ENCODE measurements at places on chromosomes 5 and 9.

- no peak for DNase-seq
These were observed 170.5 kb downstream of the DCP2 start for GRCh38 chr5:113147101-113147508.

DNA sequence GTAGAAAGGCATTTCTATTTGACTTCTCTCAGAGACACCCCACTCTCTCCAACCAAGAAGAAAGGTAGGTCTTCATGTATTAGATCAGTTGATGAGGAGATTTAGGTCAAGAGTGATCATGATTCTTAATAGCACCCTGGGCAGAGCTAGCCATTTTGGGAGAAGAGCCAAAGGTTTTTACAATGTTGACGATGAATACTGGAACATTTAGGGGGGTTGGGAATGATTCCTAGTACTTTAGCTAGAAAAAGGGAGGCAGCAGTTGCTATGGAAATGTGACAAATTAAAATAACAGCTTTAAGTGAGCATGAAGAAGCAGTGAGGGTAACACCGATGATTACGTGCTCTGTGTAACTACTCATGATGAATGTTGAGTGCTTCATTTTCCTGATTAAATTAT lies 9.5 kb upstream of the RPS23 start:
- DNase-seq: no peak

DNA sequence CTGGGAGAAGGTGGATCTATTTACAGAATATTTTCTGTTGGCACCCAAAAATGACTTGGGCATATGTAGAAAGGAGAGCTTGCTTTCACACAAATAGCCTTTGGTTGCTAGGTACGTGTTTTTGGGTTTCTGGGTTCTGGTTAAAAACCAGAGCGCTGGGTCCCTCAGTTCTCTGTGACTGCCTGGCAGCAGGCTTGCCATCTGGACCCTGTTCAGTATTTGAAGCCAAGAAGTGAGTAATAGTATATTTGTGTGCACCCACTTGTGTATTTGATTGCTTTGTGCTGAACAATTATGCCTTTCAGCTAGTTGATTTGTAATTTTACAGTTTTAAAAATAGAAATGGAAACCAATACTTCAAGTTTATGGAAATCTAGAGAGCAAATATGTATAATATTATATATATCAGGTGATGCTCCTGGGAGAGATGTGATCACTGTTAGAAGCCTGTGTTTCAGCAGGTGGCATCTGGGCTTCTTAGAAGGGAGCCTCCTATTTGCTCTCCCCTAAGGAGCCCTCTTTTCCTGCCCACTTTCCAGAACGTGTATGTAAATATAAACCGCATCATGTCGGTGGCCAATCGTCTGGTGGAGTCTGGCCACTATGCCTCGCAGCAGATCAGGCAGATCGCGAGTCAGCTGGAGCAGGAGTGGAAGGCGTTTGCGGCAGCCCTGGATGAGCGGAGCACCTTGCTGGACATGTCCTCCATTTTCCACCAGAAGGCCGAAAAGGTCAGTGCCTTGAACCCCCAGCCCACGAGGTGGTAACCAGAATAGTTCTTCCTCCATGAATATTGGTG lies 153.6 kb downstream of the TRIO start:
- DNase-seq: no peak

GRCh38 chr9:101458963-101459631 lies 23.5 kb upstream of the ALDOB start:
- DNase-seq: peak; percentile 90

DNA sequence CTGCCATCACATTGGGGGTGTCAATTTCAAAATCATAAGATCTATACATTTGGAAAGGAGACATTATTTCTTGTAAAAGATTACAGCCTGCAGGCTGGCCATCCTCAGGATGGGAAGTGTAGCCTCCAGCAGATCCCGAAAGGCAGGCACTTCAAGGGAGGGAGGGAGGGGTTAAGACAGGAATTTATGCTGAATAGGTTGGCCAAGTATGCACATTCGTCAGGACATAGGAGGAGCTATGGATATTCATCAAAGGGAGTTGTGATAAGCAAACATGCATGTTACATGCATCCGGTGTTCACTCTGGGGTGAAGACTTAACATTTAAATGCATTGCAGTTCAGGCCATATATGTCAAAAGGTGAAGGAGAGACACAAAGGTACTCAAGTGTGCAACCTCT lies 119.4 kb downstream of the CEP120 start:
- no peak for DNase-seq

- DNase-seq: peak; percentile 20
These were observed 110.4 kb upstream of the EPB41L4A start for GRCh38 chr5:112529525-112529924.

- no peak for DNase-seq
These were observed 259.4 kb downstream of the TLR4 start for GRCh38 chr9:117963493-117964090.

- no peak for DNase-seq
These were observed 260.4 kb downstream of the GABRB2 start for GRCh38 chr5:161286066-161286655.

- DNase-seq: no peak
These were observed 107.3 kb downstream of the ZDHHC21 start for GRCh38 chr9:14585730-14586473.

GRCh38 chr5:38555354-38556087 lies 925 bp downstream of the LIFR start:
- no peak for DNase-seq

- no peak for DNase-seq
These were observed 200.4 kb downstream of the CACNA1B start for GRCh38 chr9:138077898-138078540.

DNA sequence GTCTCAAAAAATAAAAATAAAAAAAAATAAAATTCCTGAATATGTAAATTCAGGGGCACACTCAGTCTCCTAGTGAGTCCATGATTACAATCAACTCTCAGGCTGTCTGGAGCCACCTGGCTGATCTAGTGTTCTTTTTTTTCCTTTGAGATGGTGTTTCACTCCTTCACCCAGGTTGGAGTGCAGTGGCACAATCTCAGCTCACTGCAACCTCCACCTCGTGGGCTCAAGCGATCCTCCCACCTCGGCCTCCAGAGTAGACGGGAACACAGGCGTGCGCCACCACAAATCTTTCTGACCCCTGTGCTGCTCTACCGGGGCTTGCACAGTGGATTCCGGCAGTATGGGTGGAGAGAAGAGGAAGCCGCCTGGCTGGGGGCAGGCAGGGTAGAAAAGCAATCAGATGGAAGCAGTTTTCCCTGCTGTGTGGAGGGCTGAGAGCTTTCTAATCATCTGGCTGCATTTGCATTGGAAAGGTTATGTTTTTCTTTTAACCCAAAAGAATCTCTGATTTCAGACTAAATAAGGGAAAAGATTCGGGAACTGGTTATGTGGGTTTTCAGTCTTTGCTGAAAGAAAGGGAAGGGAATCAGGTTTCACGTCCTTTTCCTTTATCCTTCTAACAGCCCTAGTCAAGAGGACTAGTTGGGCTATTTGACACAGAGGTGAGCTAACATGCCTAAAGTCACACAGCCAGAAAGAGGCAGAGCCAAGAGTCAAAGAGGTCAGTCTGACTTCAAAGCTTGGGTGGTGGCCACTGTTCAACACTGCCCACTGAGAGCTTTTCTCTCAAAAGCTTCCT lies 26.3 kb upstream of the CORO2A start:
- DNase-seq: no peak

GRCh38 chr5:180085837-180086236 lies 14.3 kb upstream of the RNF130 start:
- peak; percentile 65 for DNase-seq

DNA sequence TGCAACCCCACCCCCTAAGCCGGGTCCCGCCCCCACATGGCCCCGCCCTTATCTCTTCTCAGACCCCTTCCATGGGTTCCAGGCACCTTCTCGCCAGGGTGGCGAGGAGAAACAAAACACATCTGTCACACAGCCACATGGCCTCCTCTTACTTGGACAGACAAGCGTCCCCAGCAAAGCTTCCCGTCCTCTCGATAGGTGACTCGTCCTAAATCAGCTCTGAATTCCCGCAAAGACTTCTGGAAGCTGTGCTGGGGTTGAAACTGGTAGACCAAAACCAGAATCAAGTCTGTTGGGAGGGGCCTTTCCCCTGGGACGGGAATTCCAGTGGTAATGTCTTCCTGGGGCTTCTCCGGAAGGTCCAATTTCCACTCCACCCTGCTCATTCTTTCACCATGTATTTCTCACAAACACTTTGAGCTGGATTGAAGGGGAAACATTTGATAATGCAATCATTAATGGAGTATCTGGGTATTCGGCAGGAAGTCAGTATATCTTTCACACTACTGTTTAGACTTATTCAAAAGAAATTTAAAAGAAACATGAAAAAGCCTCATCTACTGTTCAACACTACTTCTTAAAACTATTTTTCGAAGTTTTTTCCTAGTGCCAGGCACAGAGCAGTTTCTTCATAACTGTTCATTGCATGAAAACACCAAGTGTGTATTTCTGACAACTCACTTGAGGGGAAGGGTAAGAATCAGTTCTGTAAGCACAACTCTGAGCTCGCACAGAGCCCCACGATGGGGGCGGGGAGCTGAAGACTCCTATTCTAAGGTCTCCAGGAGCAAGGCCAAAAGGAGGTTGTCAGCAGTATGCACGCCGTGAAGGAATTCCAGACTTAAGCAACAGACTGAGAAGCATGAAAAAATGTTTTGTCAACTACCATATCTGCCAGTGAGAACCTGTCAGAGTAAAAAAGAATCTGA lies 644 bp upstream of the CTNNAL1 start:
- no peak for DNase-seq

DNA sequence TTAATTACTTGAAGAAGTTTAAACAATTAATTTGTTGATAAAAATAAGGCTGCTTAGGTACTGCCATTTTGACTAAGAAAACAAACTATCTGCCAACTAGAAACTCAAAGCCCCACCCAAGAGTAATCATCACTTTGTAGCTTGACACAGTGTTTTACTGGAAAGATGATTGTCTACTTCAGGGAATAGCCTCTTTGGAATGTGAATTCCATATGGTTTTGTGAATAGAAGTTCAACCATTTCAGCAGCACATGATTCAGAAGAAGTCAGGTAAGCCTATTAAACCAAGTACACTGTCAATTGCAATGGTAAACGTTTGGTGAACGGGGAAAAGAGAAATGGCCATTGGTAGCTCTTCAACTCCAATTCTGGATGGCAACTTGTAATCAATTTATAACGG lies 55.2 kb downstream of the PLK2 start:
- no peak for DNase-seq

DNA sequence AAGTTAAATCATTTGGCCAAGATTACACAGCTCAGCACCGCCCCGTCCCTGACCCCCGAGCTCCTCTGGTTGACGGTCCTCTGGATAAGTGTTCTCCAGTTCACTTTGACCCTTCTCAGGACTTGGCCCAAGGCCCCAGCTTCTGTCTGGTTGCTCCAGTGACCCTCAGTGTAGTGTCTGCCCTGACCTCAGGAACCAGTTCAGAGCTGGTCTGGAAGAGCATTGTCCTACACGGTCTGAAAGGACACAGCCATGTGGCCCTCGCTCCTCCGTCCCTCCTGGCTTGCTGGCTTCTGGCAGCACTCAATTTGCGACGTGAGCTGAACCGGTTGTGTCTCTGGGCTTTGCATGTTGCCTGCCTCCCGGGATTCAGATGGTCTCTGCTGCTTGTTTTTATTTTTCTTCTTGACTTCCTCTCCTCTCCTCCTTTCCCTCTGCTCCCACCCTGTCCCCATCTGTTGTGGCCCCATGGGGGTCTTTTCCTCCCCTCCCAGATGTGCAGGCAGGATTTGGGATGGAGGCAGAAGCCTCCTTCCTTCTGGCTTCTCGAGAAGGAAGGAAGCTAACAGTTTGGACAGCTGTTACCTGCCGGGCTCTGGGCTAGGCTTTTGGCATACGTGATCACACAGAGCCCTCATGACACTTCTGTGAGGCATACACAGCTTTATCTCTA lies 72.0 kb downstream of the PPARGC1B start:
- no peak for DNase-seq

- DNase-seq: no peak
These were observed 81.7 kb downstream of the ITGA1 start for GRCh38 chr5:52869391-52869790.

DNA sequence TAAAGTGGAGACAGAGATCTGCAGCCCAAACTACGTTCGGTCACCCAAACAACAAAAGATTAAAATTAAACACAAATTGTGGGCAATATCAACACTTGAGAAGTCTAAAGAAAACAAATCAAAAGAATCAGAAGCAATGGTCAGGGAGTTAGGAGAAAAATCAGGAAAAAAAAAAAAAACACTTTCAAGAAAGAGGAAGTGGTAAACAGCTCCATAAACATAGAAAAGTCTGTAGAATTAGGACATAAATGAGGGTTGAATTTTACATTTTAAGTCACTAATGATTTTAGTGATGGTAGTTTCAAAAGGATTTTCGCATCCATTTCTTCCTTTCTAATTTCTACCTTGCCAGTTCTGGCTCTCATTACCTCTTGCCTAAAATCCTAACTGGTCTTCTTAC lies 10.1 kb downstream of the RNF145 start:
- no peak for DNase-seq

DNA sequence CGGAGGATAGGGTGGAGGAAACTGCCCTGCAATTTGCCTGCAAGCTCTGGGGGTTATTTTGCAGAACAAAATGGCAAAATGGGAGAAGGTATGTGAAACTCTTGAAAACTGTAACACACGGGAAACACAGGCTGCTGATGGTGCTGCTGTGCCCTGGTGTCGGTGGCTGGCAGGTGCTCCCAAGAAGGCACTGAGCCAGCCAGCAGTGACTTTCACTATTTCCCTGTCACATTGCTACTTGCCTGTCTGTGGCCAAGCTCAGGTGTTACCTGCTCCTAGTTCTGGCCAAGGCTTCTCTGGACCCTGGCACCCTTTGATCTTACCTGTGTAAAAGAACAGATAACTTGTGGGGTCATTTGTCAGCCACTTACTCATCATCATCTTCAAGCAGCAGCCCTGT lies 102.2 kb downstream of the CMYA5 start:
- DNase-seq: no peak

DNA sequence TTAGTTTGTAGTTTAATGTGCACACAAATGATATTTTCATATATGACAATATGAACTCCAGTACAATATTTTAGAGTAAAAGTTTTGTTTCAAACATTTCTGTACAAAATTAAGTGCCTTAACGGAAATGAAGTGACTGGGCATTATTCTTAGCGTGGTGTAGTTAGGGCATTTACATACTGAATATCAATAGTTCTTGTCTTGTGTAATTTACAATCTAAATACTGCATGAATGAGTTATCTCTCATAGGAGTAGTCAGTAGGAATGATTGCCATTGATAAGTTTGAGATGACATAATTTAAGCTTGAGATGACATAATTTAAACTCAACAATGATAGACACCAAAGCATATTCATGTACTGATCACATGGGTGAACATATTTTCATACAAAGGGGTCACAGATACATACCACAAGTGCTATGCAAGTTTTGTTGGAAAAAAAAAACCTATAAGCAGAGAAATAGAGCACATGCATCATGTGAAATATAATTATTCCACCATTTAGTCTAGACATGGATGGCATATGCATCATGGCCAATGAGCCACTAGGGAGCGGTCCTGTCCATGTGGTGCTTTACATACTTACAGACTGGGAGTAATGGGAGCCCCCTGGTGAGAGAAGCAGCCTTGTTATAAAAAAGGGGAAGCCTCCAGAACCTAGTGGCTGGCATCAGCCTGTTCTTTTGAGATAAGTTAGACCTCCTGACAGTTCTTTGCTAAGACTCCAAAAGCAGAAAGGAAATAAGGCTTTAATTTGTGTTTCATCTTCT lies 1523.9 kb downstream of the MAT2B start:
- peak; percentile 94 for DNase-seq
